ENCODE measurements at places on chromosomes 3 and 15.
A peak's percentile ranks its signal among the peaks of the same experiment; 100 is the strongest.

GRCh38 chr15:43143203-43143941 is 10.0 kb downstream of the TMEM62 start:
- DNase-seq, result no peak

- DNase-seq, result no peak
Measured at GRCh38 chr3:27090275-27091041, 278.7 kb downstream of the NEK10 start.

- no peak for DNase-seq
Measured at GRCh38 chr15:78551902-78552301, 11.7 kb downstream of the PSMA4 start.

- no peak for DNase-seq
Measured at GRCh38 chr3:171365489-171365888, 94.7 kb downstream of the TNIK start.

DNA sequence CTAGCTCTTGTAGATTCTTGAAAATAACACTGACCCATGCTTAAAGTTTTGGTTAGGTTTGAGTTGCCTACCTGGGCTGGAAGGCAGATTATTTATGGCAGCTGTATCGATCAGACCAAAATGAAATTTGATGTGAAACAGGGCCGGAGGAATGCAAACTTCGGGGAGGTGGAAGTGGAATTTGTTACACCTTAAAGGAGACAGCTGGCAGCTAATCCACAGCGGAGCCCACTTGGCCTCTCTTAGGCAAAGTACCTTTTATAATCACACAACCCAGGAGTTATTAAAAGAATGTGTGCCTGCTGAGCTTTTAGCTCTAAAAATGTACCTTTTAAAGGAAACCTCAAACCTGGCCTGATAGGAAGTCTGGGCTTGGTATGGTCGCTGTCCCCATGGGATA is 250.9 kb upstream of the TPM1 start:
- DNase-seq, result no peak

GRCh38 chr3:154338008-154338407 is 13.7 kb upstream of the DHX36 start:
- DNase-seq, result no peak

DNA sequence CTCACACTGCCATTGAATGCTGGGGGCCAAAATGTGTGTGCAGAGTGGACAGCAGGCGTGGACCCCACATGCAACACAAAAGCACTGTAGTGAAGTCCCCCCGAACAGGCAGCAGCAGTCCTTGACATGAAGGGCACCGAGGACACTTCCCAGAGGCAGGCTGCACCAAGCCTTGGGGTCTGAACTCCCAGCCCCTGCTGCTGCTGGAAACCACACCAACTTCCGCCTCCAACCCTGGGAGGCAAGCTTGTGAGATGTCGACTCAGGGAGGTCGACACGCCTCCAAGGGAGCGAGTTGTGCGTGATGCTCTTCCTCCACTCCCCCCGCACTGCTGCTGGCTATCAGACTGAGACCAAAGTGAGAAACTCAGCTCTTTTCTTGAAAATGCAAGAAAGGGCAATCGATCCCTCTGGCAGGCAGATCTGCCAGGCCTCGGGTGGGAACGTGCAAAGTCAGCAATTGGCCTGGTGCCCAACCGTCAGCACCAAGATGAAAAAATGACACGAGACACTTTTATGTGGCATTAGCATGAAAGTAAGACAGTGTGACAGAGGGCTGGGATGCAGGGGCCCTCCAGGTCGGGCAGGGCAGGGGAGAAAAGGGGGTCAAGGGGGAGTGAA is 43.6 kb downstream of the WHAMM start:
- DNase-seq, result no peak

GRCh38 chr15:59894835-59895234 is 109.3 kb upstream of the FOXB1 start:
- no peak for DNase-seq

DNA sequence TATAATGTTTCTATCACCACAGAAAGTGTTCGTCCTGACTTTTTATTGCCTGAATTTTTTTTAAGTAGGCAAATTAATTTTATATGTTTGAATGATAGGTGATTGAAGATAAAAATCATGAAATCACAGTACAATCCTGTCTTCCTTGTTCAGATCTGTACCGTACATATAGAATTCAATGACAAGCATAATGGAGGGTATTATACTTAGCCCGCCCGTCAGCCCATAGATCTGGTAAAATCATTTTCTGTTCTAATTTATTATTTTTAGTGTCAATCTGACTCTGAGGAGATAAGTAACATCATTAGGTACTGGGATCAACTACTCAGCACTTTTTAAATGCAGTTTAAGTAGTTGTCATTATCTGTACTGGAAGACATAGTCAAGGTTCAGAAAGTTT is 269.9 kb downstream of the NR2F2 start:
- DNase-seq, result no peak

DNA sequence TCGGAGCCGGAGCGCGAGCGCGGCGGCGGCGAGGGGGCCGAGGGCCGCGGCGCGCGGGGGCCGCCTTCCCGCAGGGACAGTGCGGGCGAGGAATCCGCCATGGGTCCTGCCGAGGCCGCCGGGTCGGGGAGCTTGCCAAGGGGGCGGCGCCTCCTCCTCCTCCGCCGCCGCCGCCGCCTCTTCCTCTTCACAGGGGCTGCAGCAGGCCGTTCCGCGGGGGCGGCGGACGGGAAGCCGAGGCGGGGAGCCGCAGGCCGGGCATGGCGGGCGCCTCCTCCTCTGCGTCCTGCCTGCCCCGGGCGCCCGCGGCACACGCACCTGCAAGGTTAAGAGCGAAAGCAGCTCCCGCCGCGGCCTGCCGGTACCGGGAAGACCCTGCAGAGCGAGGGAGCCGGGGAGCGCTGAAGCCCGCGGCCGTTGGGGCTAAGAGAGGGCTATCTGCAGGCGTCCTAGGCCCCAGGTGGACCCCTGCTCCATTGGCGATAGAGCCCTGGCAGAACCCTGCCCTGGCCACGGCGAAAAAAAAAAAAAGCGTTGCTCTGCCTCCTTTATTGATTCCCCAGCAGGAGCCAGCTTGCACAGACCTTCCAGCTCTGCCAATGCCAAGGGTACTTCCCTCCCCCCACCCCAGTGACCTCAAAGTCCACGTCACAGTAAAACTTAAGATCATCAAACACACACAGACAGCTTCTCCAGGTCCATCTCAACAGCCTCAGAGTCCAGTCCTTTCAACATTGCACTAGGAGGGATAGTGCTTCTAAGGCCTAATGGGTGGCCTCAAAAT is at the start of gene LYSMD2:
TSS of gene LYSMD2 (minus strand) at position 134 of the 784 bp plus-strand sequence. CDS start at position 101, 33 bp downstream.
- peak; percentile 63 for DNase-seq

DNA sequence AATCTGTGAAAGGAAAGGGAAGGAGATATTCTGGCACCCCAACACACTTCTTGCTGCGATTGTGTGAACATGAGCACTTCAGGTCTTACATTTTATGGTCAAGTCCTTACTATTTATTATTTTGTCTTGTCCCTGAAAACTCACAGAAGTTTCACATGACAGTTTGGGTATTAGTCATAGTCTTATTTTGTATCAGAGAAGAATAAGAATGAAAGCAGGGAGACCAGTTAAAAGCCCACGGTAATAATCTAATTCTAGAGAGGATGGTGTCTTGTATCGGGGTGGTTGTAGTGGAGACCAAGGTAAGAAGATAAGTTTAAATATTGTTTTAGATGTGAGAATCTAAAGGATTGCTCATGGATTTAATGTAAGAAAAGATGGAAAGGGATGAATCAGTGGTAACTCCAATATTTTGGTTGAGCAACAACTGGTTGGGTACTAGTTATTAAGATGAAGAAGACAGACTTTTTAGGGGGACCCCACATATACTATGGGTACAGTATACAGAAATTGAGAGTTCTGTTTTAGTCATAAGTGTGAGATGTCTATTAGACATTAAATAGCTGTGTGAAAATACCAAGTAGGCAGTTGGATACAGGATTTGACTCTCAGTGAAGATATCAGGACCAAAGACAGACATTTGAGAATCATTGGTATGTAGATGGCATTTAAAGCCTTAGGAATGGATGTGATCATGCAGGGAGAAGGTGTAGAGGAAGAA is 227.6 kb downstream of the MFSD1 start:
- no peak for DNase-seq

GRCh38 chr3:179829401-179829800 is 176.6 kb downstream of the USP13 start:
- no peak for DNase-seq

GRCh38 chr3:178320456-178321351 is 215.5 kb upstream of the KCNMB2 start:
- DNase-seq, result no peak

- DNase-seq, result peak; percentile 67
Measured at GRCh38 chr3:39267631-39268548, 11.9 kb downstream of the CX3CR1 start.

- DNase-seq, result no peak
Measured at GRCh38 chr3:170660139-170660538, 74.3 kb upstream of the SLC7A14 start.

DNA sequence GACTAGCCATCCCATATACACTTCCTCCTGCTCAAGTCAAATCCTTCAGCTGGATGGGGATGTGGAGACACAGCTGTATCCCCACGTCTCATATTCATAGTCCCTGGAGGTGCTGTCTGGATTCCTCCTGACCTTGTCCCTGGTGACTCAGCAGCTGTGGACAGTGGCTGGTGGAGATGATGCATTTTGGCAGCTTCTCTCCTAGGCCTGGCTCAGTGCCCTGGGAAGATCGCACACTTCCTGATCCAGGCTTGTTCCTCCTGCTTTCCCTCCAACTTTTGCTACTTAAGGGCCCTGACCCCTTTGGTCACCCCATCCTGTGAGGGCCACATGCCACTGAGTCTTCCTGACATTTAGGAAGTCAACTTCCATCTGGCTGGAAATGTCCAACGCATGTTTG is 44.4 kb downstream of the ADAMTSL3 start:
- no peak for DNase-seq

DNA sequence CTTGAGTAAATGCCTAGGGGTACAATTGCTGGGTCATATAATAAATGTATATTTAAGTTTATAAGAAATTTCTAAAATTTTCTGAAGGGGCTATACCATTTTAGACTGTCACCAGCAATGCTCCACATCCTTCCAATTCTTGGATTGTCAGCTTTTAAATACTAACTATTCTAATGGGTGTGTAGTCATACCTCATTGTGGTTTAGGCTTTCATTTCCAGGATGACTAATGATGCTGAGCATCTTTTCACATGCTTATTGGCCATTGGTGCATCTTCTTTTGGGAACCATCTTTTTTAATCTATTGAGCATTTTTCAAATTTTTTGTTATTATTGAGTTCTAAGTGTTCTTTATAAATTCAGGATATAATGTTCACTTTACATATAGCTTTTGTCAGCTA is 52.5 kb upstream of the CORO2B start:
- DNase-seq, result no peak

DNA sequence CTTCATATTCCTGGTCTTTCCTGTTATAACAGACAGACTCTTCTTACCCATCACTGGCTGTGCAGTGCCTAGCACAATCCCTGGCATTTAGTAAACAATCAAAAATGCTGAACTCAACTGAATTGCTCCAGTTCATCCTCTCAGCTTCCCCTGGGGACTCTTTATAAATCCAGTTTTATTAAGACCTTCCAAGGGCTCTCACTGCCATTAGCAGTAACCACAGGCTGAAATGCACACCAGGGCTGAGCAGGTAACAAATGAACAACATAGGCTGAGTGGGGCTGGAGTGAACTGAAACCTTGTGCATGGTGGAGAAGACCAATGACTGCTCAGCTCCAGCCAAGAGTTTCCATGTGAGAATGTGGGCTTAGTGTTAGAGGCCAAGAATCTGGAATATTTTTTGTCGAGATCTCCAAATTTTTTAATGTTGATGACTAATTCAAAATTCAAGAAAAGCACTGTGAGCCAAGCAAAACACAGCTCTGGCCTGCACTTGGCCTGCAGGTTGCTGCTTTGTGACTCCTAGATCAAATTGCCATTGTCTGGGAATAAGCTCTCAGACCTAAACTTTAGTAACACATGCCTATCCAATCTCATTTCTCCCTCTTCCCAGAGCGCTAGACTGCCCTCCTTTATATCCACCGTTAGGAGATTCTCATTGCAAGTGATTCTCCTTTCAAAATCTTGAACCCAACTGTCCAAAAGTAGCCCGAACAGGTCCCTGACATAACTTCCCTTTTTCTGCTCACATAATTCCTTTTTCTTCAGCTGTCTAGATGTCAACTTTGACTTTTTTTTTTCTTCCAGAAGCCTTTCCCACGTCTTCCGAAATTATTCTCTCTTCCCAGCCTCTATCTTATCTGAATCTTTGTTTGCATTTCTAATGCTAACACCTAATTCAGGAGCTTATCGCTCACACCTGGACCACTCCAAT is 7.4 kb downstream of the SQOR start:
- DNase-seq, result no peak

GRCh38 chr3:46866720-46867549 is 3.7 kb upstream of the MYL3 start:
- DNase-seq, result peak; percentile 86

- no peak for DNase-seq
Measured at GRCh38 chr3:148958696-148959095, 32.6 kb upstream of the GYG1 start.

- DNase-seq, result no peak
Measured at GRCh38 chr15:26686547-26687187, 86.2 kb downstream of the GABRB3 start.

DNA sequence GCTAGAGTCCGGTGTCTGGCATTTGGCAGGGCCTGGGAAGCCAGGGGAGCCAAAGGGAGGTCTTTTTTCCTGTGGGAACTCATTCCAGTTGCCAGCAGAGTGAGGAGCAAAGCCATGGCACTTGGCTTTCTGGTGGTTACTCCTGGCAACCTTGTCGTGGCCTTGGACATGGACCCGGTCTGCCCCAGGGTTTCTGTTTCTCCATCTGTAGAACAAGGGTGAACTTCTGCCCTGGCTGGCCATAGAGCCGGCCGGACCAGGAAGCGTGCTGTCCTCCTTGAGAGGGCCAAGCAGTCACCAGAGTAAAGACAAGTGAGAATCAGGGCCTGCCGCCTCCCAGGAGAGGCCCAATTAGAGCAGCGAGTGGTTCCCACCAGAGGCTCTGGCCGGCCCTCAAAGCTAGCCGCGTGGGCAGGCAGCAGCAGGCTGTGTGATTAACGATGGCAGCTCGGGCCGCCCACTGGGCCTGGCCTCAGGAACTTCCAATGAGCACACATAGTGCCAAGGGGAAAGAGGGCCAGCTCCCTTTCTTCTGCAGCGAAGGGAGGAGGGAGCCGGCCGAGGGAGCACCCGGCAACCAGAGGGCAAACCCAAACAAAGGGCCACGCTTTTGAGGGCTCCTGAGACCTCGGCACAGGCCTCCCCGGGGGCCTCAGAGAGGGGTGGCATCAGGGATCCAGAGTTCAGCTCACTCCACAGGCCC is 29.1 kb upstream of the ELP6 start:
- DNase-seq, result no peak

- DNase-seq, result no peak
Measured at GRCh38 chr3:27089645-27090044, 279.5 kb downstream of the NEK10 start.

- peak; percentile 28 for DNase-seq
Measured at GRCh38 chr15:68819495-68820294, 1.0 kb downstream of the ANP32A start.

DNA sequence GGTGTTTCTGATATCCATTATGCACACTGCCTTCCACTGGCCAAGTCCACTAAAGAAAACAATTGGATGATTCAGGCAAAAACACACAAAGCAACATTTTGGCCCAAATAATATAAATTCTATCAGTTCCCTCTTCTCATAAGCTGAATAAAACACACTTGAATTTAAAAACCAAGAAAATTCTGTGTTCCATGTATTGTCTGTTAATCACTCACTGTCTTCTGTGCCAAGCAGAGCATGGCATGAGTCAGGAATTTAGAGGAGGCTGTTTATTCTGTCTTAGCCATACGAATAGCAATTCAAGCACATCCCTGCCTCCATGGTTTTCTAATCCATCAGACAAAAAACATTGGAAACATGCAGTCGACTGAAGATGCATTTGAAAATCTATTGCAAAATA is 215.6 kb upstream of the UMPS start:
- DNase-seq, result no peak

GRCh38 chr3:157816896-157817295 is 289.3 kb downstream of the SHOX2 start:
- no peak for DNase-seq

All from activated gamma-delta T cell treated with Interleukin-2 at 50 U/mL for 16 hours (primary cell).